ENCODE measurements at places on chromosomes 7 and 10. TPM values are rescaled to one million over a fixed set of nuclear protein-coding genes. Genes with fewer than 3 reads are reported as not detected.
A peak's percentile ranks its signal among the peaks of the same experiment; 100 is the strongest.

The C10orf71 gene
- total RNA-seq = not detected

- no peak for DNase-seq
Observed at GRCh38 chr7:31835471-31835870, 148.5 kb downstream of the PPP1R17 start.

- DNase-seq = peak; percentile 91
Observed at GRCh38 chr7:155885167-155886155, 73.2 kb upstream of the SHH start.

The LBX1 gene
- not detected for total RNA-seq

DNA sequence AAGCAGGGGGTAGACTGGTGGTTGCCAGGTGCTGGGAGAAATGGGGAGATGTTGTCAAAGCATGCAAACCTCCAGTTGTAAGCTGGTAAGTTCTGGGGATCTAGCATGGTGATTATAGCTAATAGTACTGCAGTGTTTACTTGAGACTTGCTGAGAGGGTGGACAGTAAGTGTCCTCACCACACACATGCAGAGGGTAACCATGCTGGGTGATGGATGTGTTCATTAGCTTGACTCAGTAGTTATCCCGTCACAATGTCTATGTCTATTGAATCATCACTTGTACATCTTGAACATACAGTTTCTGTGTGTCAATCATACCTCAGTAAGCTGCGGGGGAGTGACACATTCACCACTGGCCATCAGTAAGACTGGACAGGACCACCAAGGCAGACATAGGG lies 42.1 kb downstream of the GSDME start:
- DNase-seq = no peak

GRCh38 chr7:155256761-155257481 lies 40.8 kb upstream of the INSIG1 start:
- DNase-seq = no peak

The PIK3CG gene
- total RNA-seq = 4.1 TPM

The NXPH1 gene
- not detected for total RNA-seq

The VWA2 gene
- total RNA-seq = not detected

DNA sequence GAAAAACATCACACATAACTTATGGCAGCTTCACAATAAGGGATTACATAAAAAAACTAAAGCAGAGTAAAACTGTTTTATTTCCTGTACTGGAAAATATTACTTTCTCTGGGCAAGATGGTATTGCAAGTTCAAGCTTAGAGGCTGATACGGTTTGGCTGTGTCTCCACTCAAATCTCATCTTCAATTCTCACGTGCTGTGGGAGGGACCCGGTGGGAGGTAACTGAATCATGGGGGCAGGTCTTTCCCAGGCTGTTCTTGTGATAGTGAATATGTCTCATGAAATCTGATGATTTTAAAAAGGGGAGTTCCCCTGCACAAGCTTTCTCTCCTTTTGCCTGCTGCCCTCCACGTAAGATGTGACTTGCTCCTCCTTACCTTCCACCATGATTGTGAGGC lies 5.1 kb upstream of the LRRC27 start:
- DNase-seq = no peak

GRCh38 chr10:4670737-4671136 lies 155.3 kb upstream of the AKR1E2 start:
- DNase-seq = no peak

GRCh38 chr7:73433924-73434700 lies 534 bp downstream of the FZD9 start:
- DNase-seq = peak; percentile 36

- DNase-seq = peak; percentile 25
Observed at GRCh38 chr7:143383642-143383957, 2.5 kb downstream of the ZYX start.

- no peak for DNase-seq
Observed at GRCh38 chr10:22332116-22332692, 11.3 kb downstream of the BMI1 start.

DNA sequence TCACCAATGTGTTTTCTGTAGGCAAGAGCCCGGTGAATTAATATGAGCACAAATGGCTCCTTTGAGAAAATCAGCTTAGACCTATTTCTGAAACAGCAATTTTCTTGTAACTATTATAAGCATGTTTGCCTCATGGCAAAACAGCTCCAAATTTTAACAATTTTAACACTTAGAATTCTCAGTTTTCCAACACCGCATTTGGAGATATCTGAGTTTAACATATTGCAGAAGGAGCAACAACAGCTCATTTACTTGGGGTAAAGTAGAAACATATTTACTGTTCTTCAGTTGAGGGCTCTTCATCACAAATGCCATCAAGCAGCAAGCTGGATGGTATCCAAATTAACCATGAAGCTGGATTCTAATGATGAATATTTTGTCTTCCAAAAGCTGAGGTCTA lies 134.0 kb upstream of the SLC26A5 start:
- no peak for DNase-seq

GRCh38 chr7:138542183-138542582 lies 82.1 kb downstream of the TRIM24 start:
- no peak for DNase-seq

The GNAI1 gene
- 36.2 TPM for total RNA-seq

DNA sequence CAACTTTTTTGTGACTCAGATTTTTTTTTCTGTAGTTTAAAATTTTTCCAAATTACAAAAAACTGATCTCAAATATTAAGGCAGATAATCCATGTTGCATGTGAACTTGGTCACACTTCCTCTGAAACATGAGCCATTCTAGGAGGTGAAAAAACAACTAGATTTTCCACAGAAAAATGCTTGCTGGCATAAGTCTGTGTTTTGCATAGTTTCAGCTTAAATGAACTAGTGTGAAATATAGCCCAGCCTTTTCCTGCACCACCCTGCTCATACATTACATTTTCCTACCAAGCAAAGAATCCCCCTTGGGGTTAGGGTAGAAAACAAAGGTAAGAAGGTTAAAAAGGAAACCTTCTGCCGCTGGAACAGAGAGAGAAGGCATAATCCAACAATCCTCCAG lies 48.2 kb downstream of the SLC25A13 start:
- no peak for DNase-seq

The GTF2I gene
- 142 TPM for total RNA-seq

DNA sequence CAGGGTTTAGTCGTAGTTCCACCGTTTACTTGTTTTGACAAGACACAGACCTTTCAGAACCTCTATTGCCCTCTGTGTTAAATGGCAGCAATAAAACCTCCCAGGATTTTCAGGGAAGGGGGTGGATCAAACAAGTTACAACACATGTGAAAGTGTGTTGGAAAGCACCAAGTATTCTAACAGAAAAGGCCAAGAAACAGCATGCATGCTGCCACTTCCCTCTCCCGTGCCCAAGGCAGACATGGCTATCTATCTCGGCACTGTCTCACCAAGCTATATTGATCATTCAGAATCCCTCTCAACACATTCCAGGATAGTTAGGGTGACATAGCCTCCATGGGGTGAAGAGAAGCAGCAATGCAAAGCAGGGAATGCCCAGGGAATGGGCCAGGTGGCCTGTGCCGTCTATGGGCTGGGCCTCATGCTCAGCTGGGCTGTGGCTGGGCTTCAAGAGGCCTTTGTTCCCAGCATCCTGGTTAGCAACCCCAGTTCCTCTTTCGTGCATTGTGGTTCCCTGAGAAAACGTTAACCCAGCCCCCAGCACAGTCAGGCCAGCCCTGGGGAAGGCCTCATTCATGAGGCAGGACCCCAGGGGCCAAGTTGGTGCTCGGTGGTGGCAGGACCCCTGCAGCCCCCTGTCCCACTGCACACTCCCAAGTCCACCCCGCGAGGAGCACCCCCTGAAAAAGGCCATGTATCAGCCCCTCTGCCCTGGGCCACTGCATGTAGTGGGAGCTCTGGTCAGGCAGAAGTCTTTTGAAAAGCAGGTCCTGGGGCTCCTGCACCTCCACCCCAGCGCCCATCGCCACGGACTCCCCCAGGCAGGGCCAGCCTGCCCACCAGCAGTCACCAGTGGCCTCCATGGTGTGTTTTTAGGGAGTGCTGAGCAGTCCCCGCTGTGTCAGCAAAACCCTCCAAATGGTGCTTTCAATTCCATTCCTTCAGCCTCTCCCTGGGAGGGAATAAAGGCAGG lies 25.5 kb downstream of the VSIR start:
- DNase-seq = peak; percentile 67

The EPHA1 gene
- total RNA-seq = not detected

DNA sequence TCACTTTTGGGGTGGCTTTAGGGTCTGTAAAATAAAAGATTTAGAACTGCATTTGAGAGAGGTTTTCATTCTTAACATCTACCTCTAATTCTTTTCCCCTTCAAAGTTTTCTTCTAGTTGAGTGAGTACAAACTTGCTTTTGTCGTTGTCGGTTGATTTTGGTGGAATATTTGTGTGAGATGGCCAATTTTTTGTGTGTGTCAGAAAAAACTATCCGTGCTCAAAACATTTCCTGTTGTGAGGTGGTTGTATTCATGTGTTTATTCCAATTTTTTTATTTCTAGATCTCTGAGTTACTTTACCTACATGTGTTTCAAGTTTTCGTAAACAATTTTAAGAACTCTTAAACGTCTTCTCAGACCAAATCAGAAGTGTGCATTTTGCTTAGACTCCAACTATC lies 1.6 kb downstream of the AHR start:
- DNase-seq = no peak

The MYOZ1 gene
- not detected for total RNA-seq

The AKR1C2 gene
- total RNA-seq = 50.2 TPM

- no peak for DNase-seq
Observed at GRCh38 chr7:26143298-26144048, 8.5 kb upstream of the NFE2L3 start.

The TUBB8 gene
- total RNA-seq = 0.09 TPM

- peak; percentile 39 for DNase-seq
Observed at GRCh38 chr7:134562136-134562535, 13.2 kb downstream of the AKR1B15 start.

The SLC26A5 gene
- 0.85 TPM for total RNA-seq

The TBRG4 gene
- total RNA-seq = 55.1 TPM

GRCh38 chr10:14553448-14553847 lies 221.2 kb downstream of the FAM107B start:
- no peak for DNase-seq

The HOXA10 gene
- total RNA-seq = 3.7 TPM

The PRKCQ gene
- 0.17 TPM for total RNA-seq

- DNase-seq = no peak
Observed at GRCh38 chr7:142548978-142549377, 200.3 kb upstream of the PRSS1 start.

- no peak for DNase-seq
Observed at GRCh38 chr7:29084832-29085231, 61.5 kb downstream of the CPVL start.

DNA sequence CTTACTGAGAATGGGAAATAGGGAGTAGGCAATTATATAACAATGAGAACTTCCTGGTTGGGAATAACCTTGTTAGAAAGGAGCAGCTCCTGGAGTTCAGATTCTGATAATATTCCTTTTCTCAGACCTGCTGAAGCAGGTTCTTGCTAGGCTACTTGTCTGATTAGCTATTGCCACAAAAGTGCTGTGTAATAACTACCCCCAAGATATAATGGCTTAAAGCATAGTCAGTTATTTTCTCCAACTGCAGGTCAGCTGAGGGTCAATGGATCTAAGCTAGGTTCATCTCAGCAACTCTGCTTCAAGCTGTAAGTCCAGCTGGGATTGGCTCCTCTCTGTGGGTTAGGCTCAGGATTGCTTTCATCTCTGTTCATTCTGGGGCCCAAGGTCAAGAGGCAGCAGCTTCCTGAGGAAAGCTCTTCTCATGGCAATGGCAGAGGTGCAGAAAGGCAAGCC lies 9.4 kb upstream of the CNOT4 start:
- peak; percentile 82 for DNase-seq

- no peak for DNase-seq
Observed at GRCh38 chr7:33192695-33193291, 63.4 kb downstream of the BBS9 start.

DNA sequence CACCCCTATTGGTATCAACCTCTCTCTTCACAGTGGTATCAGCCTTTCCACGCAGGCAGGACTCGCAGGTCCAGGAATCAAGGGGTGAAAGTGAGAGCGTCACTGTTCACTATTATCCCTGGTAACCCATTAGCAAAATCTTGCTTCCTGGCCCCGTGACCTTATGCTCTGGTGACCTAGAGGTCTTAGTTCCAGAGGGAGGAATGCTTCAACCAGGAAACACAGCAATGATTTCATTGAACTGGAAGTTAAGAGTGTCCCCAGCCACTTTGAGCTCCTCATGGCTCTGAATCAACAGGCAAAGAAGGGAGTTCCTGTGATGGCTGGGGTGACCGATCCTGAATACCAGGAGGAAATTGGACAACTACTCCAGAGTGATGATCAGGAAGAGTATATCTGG lies 90.6 kb downstream of the CUL2 start:
- DNase-seq = peak; percentile 14

GRCh38 chr10:100561005-100561404 lies 25.3 kb downstream of the HIF1AN start:
- DNase-seq = no peak

GRCh38 chr10:113610631-113611601 lies 52.9 kb downstream of the NRAP start:
- no peak for DNase-seq

GRCh38 chr7:138749960-138750359 lies 47.8 kb upstream of the TMEM213 start:
- no peak for DNase-seq

Data from dermis blood vessel endothelial cell (primary cell).